Right ventricle myocardium inferior (tissue), 1 donor: ENCODE measurements at places on chromosomes 13 and 19.

DNA sequence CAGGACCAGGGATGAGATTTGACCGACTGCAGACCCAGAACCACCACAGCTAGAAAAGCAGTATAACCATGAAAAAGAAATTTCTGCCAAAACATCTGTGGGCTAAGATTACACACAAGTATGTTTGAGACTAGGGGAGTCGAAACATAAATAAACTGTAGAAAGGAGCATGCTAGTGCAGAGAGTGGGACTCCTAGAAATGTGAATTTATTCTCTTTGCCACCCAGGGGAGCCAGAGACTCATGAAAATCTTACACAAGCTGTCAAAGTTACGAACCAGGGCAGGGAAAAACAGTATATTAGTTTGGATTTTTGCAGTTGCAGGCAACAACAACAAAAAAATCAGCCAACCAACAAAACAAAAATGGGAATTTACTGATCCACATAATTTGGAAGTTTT lies 12.3 kb upstream of the HSPH1 start:
- DNase-seq, result no peak

DNA sequence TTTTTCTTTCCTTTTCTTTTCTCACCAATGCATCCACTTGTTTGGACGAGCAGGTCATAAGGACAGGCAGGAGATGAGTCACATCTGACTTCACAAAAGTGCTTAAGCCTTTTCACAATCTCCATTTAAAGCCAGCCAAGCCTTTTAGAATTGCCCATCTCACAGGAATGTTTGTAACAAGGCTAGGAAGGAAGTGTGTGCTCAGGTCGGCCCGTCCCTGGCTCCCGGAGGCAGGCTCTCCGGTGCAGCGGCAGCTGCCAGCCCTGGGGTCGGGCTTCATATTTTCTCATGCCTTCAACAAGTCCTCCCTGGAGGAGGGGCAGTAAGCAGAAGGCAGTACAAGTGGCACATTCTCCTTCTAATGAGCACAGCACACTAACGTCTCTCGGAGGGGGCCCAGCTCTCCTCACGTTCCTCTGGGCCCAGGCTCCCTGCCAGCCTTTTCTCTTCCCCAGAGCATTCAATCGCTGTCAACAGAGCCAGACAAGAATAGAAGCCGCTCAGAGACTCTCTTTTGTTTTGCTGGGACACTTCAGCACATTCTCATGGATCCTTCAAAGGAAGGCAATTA lies 180.5 kb downstream of the COL4A1 start:
- no peak for DNase-seq

DNA sequence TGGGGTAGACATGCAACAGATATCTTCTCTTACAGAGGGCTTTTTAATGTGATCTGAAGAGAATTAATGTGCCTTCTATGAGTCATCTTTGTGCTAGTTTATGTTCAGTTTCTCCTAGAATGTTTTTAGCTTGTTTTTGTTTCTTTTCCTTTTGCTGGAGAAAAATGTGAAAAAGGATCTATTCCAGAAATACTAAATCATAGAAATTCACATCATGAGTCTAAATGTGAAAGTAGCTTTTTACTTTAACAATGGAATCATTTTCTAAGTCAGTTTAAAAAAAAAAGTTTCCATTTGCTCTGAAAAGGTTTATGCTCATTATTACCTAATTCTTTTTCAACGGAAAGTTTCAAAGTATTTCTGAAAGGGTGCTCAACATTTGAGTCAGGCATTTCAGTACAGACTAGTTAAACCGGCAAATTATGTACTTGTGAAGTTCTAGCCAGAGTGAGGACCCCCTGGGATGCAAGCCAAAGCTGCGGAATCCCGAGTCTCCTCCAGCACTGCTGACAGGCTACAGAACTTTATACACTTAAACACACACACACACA lies 72.9 kb downstream of the SPATA13 start:
- no peak for DNase-seq

- no peak for DNase-seq
Observed at GRCh38 chr19:16233836-16234551, 36.3 kb downstream of the AP1M1 start.

DNA sequence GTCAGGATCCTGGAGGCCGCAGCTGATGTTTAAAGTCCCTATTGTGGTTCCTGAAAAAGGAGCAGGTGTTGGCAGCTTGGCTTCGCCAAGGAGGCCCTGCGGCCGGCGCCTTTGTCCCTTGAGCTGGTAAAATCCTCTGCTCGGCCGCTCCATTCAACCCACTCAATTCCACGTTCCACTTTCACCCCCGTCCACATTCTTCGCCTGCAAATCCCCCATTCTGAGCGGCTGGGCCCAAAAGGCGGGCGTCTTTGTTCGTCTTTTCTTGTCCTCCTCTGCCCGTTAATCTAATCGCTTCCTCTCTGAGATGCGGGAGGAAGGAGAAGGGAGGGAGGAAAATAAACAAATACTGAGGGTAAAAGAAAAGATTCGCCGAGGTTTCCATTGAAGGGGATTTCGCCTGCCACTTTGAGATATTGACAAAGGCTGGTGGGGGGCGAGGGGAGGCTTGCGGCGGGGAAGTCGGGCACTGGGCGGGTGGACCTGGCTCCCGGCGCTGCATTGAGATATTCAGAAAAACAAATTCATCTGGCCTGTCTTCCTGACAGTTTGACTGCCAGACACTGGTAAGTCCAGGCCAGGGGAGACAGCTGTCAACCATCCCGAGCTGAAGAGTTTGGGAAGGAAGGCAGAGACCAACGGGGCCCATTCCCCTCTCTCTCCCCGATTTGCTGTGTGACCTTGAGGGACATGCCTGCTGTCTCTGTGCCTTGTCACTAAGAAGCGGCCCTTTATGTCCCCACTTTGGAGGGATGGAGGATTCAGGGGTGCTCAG lies 37.6 kb downstream of the ZNRF4 start:
- no peak for DNase-seq

DNA sequence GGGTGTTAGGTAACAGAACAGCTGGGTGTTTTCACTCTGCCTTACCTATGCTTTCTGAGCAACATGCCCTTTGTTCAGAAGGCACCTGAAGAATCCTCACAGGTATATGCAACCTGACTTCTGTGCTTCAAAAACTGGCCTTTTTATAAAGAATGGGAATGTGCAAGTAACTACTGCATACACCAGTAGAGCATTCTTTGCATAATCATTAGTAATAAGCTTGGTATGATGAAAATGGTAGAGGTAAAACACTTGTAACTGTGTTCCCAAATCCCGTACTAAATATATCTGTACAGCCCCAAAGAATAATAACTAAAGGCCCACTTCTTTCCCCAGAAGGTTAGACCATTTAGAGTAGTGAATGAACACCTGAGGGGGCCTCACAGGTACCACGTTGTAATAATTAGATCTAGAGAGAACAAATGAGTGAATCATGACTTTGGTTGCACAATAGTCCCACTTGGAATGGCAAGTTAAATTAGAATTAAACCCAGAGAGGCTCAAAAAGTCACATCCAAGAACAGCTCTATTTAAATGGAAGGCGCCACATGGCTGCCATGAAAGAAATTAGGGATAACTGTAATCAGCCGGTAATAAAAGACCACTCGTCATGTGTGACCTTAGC lies 413.9 kb downstream of the KLF12 start:
- no peak for DNase-seq

DNA sequence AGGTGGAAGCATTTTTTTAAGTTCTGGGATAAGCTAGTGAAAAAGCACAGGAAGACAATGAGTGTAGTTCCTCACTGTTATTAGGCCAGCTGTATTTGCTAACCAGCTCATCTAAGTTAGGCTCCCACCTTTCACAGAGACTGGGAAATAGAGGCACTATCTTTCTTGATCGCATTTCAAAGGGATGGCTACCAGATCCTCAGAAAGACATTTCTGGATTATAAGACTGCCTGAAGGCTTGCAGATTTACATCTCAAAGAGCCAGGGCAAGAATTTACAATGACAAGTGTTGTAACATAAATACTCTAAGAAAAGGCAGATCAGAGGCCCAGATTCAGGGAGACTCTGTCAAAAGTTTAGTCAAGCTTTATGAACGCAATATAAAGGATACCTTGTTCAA lies 1005.5 kb downstream of the PCDH9 start:
- no peak for DNase-seq

DNA sequence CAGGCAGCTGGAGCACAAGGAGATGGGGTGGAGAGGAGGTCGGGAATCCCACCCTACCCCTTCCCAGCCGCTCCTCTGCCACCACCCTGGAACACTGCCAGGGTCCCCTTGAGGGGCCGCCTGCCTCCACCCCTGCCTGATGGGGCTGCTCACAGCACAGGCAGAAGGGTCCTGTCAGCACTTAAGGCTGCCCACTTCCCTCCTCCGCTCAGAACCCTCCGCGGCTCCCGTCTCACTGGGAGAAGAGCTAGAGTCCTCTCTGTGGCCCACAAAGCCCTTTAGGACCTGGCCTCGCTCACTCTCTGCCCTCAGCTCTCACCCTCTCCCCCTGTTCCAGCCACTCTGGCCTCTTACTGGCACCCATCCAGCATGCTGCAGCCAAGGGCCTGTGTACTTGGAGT lies 3.4 kb upstream of the POLD1 start:
- no peak for DNase-seq

DNA sequence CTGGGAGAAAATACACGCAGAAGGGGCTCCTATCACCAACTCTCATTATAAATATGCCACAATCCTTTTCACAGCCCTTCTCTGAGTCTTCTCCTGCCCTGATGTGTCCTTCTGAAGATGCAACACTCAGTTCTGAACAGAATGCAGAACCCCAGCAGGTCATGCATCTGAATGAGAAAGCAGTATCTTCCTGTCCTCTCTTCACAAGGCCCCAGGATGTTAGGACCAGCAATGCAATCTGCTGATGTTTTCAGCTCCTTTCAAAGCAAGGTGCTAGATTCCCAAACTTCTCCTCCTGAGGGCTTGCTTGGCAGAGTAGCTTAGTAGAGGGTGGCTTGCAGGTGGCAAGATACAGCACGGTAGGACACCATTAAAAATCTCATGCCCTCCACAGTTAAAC lies 22.3 kb upstream of the DOCK9 start:
- no peak for DNase-seq

DNA sequence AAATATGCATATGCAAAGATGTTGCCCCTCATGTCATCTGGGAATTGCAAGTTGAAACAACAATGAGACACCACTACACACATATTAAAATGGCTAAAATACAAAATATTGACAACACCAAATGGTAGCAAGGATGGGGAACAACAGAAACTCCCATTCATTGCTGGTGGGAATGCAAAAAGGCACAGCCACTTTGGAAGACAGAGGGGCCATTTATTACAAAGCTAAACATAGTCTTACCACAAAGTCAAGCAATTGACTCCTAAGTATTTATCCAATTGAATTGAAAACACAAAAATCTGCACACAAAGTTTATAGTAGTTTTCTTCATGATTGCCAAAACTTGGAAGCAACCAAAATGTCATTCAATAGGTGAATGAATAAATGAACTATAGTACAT lies 6.1 kb upstream of the SERPINE3 start:
- no peak for DNase-seq
